ENCODE measurements at places on chromosomes 12 and 14. TPM values are rescaled to one million over a fixed set of nuclear protein-coding genes. Genes with fewer than 3 reads are reported as not detected.

TOMM20L gene
- not detected for polyA plus RNA-seq

MDM2 gene
- polyA plus RNA-seq, result 135 TPM

KRT75 gene
- polyA plus RNA-seq, result not detected

TEX52 gene
- 0.23 TPM for polyA plus RNA-seq

BBS10 gene
- polyA plus RNA-seq, result 7.0 TPM

KRT8 gene
- polyA plus RNA-seq, result 0.28 TPM

C12orf56 gene
- polyA plus RNA-seq, result not detected

POTEG gene
- not detected for polyA plus RNA-seq

Measured in GM12878 (cell line).